IPS DF 19.7 (cell line): ENCODE measurements at places on chromosomes 16 and 17.

DNA sequence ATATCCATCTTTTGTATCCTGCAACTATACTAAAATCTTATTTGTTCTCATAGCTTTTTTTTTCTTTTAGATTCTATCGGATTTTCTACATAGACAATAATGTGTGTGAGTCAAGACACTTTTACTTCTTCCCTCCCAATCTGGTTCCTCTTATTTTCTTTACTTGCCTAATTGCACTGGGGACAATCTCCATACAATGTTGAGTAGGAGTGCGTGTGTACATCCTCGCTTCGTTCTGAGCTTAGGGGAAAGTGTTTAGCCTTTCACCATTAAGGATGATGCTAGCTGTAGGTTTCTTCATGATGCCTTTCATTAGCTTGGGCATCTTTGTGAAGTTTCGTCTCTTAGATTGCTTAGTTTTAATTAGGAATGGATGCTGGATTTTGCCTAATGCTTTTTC, 2.9 kb downstream of the SPATA32 start:
- no peak for DNase-seq

DNA sequence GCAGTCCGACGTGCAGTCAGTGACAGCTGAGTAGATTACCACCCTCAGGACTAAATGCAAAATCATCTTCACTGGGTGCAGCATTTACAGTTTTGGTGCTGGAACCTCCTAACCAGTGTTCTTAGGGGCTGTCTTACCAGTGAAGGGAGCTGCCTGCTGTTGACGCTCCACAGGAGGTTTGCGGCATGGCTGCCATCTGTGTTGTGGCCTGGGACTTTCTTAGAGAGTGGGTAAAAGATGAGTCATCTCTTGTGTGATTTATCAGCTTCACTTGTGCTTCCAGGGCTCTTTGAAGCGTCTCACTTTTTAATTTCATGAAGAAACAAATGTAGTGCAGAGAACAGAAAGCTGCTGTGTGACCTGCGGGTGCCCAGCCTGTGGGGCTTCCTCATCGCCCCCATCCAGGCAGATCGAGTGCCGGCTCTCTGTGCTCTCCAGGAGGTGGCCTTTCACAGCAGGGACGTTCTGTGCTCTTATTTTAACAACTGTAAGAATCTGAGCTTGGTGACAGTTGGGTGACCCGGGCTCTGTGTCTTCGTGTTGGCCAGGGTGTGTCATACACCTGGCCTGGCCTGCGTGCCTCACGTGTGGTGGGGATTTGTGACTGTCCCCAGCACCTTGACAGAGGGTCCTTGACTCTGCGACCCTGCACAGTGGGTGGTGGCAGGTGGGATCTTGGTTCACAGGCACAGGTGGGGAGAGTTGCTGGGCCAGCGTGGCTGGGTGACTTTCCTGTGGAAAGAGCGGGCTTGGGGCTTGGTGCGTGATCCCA, 24.3 kb upstream of the ZNF750 start:
- no peak for DNase-seq

GRCh38 chr17:74957935-74958740, 14.4 kb downstream of the HID1 start:
- DNase-seq, result no peak

DNA sequence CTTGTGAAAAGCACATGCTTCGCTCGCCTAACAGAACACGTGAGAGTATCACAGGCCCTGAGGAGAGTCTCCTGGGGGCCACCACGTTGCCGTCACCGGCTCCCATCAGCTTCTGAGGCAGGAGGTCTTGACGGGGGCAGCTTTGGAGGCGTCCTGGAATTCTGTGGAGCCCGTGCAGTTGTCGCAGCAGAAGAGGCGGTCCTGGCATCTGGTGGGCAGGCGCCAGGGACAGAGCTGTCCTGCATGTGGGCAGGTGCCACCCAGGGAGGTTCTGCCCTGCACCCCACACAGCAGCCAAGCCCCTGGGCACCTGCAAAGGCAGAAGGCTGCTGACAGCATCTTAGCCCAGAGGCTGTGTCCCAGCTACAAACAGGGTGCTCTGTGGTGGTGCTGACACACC, 99.0 kb upstream of the CREBBP start:
- DNase-seq, result no peak

DNA sequence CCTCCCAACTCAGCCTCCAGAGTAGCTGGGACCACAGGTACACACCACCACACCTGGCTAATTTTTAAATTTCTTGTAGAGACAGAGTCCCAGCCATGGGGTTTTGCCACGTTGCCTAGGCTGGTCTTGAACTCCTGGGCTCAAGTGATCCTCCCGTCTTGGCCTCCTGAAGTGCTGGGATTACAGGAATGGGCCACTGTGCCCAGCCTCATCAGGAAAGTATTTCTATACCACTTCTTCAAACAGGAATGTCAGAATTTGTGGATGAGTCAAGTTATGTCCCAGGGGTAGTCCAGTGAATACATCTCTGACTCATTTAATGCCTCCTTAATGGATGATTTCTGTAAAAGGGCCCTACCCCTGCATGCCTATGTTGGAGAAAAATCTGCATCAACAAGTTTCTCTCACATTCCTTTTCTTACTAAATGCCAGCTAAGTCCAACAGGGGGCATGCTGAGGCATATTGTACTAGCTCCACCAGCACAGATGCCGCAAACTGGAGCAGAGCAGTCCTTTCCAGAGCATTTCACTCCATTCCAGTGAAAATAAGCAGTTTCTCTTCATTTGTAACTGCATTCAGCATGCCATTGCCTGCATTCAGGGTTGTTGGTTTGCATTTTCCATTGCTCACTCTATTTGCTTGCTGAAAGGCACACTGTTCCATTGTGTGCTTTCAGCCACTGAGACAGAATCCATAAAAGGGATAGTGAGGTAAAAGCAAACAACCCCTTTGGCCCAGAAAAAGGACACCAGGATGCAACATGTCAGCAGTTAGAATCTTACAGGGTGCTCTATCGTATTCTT, 5.3 kb upstream of the CAVIN1 start:
- no peak for DNase-seq

DNA sequence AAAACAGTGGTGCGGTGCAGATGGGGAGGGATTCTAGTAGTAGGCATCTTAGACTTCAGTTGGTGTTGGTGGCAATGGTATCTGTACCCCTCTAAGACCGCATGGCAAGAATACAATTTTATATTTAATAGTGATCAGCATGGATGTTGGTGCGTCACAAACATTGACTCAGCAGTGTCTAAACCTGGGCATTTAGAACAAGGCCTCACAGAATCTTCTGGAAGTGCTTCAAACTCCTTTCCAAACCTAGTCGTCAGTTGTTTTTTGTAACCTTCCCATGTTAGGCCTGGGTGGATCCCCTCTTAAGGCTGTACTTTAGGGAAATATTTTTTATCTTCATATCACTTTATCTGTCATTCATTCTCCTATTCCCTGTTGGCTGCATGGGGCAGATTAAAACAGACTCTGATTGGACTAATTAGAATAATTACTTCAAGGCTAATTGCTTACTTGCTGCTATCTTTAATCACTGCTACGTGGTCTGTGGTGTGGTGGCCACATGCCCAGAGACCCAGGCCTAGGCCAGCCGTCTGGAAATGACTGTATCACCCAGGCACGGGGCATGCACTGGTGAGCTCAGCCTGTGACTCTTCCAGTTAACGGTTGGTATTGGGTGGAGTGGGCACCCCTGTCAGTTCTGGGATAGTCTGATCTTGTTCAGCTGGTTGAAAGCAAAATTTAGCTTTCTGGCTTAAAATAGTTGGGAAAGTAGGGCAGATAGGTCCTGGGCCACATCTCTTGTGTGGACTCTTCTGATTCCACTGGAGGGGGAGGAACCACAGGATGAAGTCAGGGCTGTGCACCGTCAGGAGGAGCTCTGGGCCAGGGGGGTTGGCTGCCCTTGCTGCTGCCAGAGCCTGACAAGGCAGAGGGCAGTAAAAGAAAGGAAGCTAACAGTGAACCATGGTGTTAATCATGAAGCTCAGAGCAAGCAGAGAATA, 4.5 kb downstream of the ALKBH5 start:
- no peak for DNase-seq

DNA sequence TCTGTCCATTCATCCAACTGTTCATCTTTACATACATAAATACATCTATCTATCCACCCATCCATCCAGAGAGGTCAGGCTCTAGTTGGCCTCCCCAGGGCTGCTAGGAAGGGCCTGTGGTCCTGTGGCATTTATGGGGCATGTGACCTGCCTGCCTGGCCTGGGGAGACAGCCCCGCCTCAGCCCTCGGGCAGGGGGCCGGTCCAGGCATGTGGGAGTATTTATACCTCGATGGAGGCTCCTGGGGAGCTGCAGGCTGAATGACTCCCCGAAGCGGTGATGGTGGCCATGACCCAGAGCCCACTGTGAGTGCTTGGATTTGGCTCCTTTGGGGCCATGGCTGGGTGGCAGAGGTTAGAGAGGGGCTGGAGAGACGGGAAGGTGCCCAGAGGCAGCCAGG, 7.3 kb downstream of the FOXN1 start:
- no peak for DNase-seq

GRCh38 chr16:20683812-20684211, 13.7 kb downstream of the ACSM1 start:
- DNase-seq, result no peak

DNA sequence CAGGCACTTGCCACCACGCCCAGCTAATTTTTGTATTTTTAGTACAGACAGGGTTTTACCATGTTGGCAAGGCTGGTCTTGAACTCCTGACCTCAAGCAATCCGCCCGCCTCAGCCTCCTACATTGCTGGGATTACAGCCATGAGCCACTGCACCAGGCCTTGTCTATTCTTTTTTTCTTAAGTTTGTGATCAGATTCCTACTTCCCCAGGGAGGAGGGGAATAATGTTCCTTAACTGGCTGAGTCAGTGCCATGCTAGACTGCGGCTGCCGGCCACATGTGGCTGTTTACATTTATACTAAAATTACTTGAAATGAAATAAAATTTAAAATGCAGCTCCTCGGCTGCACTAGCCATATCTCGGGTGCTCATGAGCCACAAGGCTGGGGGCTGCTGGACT, 27.8 kb upstream of the USP36 start:
- no peak for DNase-seq

DNA sequence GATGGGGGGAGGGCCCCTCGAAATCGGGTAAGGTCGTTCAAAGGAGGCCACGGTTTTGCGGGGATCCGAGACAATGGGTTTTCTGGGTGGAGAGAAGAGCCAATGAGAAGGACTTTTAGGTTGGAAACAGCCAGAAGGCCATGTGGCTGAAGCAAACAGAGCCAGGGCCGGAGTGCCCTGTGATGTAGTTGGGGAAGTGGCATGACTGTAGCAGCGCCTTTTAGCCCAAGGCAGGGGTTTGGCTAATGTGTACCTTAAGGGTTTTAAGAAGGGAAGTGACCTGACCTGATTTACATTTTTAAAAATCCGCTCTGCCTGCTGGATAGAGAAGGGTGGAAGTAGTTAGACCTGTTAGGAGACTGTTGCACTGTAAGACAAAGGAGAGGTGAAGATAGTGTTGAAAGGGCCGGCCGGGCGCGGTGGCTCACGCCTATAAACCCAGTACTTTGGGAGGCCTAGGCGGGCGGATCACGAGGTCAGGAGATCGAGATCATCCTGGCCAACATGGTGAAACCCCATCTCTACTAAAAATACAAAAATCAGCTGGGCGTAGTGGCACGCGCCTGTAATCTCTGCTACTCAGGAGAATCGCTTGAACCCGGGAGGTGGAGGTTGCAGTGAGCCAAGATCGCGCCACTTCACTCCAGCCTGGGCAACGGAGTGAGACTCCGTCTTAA, 1.0 kb downstream of the LYRM1 start:
- DNase-seq, result no peak

DNA sequence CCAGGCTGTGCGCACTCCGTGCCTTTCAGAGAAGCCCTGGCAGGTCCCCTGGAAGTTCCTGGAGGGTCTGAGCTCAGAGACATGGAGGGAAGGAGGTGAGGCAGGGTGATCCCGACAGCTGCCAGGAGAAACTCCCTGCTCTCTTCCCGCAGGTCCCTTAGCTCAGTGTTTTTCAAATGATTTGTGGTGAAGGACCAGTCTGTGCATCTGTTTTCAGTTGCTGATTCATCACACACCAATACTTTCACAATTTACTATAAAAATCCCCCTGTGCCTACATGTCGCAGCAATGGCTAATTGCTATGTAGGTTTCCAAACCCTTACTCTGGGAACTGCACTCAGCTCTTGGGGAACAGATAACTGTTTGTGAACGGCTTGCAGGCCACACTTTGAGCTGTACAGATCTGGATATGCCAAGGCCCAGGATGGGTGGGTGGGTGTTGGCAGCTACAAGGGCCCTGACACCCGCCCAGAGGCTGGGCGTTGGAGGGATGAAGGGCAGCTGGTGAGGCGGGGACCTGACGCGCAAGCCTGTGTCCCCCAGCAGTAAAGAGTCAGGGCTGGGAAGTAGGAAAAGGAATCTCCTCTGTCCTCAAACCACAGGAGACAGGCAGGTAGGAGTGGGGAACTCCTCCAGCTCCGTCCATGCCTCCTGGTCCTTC, 20.5 kb upstream of the EMP2 start:
- no peak for DNase-seq

DNA sequence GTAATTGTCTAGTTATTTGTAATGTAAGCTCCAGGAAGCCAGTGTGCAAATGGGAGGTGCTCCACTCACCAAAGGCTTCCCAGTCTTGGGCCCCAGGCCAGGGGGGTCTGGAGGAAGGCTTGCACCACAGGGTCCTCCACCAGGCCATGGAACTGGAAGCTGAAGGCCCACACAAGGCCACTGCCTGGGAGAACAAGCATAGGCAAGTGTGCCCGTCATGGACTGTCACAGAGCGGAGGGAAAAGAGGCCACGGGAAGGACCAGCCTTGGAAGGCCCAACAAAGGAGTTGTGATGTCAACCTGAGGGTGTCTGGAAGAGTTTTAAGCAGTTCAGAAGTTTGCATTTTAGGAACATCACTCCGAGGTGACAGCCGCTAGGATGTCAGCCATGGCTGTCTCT, 3.0 kb upstream of the SRRM2 start:
- DNase-seq, result no peak

DNA sequence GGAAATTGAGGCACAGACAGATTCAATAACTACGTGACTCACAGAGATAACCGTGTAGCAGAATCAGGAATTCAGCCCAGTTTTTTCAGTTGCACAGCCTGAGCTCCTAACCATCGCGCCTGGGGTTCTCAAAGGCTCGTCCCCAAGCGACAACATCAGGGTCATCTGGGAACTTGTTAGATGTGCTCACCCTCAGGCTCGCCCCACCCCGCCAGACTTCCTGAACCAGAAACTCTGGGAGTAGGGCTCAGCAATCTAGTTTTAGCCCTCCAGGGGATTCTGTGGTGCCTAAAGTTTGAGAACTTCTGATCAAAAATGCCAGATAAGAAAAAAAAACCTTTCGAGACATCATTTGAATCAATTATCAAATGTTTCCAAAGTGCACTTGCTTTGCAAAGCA, 559.8 kb downstream of the WWOX start:
- no peak for DNase-seq
